ENCODE measurements at places on chromosomes 6 and 20. TPM values are rescaled to one million over a fixed set of nuclear protein-coding genes. Genes with fewer than 3 reads are reported as not detected.

DNA sequence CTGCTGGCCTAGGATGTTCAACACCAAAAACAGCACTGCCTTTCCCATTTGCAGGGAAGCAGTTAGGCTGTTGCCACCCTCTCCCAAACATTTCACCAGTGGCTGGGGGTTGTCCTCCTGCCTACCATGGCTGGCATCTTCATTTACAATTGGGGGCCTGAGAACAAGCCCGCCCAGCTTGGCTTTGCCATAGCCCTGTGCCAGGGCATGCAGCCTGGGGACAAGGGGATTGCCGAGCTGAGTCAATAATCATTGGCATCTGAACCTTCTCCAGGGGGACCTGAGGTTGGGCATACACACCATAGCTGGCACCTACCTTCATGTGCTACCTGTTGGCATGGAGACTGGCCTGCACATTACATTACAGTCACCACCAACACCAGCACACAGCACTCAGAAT is 345.1 kb downstream of the KHDRBS2 start:
- H3K27me3 ChIP-seq, result no peaks in the 10 kb centered on the region
- no peaks in the 10 kb centered on the region for H3K4me1 ChIP-seq
- no peak overlapping the region for H3K27ac ChIP-seq

DNA sequence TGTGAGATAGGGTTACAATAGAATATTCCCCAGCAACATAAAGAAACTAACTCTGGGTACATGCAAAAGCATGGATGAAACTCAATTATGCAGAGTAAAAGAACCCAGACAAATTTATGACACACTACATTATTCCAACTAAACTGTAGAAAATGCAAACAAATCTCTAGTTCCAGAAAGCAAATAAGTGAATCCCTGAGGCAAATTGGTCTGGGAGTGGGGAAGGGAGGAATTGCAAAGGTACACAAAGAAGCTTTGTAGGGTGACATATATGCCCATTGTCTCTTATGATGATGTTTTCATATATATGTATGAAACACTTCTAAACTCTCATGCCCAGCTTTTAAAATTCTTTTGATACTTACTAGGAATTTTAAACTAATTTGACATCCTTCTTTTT is 266.0 kb downstream of the CDKAL1 start:
- no peak for DNase-seq
- peaks cover 17% of the 10 kb centered on the region for H3K4me1 ChIP-seq
- no peaks in the 10 kb centered on the region for H3K36me3 ChIP-seq
- H3K4me3 ChIP-seq, result no peak overlapping the region
- no peaks in the 10 kb centered on the region for H3K27me3 ChIP-seq
- H3K27ac ChIP-seq, result no peak overlapping the region

DNA sequence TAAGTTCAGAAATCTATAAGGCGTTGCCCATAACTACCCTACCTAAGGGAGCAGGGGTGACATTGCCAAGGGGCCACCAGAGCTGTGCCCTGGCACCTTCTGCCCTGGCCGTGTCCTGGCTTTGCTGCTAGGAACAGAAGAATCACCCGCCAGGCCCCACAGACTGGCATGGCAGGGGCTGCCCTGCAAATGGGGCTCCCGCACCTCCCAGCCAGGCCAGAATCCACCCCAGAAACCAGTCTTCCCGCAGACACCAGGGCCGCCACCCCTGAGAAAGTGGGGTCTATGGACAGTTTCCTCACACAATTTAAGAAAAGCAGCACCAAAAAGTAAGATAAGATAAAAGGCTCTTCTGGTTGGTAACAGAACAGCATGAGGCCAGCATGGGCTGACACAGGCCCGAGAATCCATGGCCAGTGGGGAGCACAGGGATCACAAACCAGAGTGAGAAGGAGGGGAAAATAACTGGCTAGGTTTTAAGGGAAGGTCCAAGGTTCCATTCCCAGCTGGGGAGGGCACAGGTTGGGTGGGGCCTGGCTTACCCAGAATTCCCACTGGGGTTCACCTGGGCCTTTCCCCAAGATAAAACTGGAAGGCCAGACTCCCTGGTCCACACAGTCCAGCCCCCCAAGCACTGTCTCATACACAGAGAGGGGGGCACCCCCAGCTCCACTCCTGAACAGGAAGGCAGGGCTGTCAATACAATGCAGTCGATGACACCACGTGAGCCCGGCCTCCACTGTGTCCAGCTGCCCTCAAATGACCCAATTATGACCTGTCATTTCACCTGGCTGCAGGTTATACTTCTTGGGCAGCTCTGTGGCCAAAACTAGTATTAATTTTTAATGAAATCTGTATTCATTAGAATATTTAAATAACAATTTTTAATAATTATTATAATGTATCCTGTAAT is 59.4 kb downstream of the PYGB start:
- H3K36me3 ChIP-seq, result peaks cover 10% of the 10 kb centered on the region
- no peak overlapping the region for H3K4me3 ChIP-seq
- H3K27ac ChIP-seq, result peak overlapping the region; percentile 37
- DNase-seq, result no peak
- H3K27me3 ChIP-seq, result peaks cover 2% of the 10 kb centered on the region
- H3K4me1 ChIP-seq, result peaks cover 45% of the 10 kb centered on the region

DNA sequence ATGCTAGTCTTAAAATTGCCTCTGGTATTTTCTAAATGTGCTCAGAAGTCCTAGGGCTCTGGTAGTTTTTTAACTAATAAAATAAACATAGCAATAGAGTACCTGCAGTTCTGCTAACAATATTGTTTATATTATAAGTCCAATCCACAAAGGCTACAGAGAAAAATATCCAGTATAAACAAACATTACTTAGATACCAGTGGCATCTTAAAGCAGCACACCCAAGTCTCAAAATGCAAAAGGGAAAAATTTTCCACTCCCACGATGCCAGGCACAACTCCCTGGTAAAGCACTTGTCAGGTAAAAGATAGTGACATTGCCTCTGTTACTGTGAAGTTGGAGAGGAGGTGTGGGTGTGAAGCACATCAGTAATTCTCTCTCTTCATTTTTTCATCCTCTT is 123.3 kb downstream of the OGFRL1 start:
- peaks cover 2% of the 10 kb centered on the region for H3K27me3 ChIP-seq
- peaks cover 87% of the 10 kb centered on the region for H3K4me1 ChIP-seq
- H3K36me3 ChIP-seq, result peaks cover 65% of the 10 kb centered on the region
- H3K27ac ChIP-seq, result peak overlapping the region; percentile 77
- DNase-seq, result no peak
- peak overlapping the region; percentile 72 for H3K4me3 ChIP-seq

GRCh38 chr6:1099264-1099663 is 212.6 kb upstream of the FOXQ1 start:
- DNase-seq, result no peak
- no peaks in the 10 kb centered on the region for H3K36me3 ChIP-seq
- H3K27ac ChIP-seq, result no peak overlapping the region
- peaks cover 25% of the 10 kb centered on the region for H3K27me3 ChIP-seq
- H3K4me3 ChIP-seq, result no peak overlapping the region
- peaks cover 7% of the 10 kb centered on the region for H3K4me1 ChIP-seq

DNA sequence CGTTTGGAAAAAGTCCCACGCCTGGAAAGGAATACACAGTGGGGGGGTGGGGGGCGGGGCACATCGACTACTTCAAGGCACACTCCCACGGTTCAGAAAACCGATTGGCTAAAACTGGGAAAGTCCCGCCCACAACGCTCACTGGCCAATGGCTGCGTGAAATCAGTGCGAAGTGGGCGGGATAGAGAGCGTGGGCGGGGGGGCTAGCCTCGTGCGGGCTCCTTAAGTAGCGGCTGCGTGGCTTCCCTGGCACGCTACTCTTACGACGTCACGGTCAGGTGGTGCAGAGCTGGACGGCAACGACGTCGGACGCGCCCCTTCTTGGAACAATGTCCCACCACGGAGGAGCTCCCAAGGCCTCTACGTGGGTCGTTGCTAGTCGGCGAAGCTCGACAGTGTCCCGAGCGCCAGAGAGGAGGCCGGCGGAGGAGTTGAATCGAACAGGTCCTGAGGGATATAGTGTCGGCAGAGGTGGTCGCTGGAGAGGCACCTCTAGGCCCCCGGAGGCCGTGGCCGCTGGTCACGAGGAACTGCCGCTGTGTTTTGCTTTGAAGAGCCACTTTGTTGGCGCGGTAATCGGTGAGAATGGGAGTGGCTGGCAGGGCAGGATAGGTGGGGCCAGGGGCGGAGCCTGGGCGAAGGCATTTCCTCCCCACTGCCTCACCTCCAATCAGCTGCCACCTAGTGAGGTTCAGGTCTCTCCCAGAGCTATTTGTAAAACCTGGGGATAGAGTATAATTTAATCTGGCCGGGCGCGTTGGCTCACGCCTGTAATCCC is at the start of gene DDX43:
Gene DDX43 (plus strand): TSS at position 252 of the 778 bp plus-strand sequence. CDS start 78 bp downstream, at position 330.
- DNase-seq, result no peak
- H3K36me3 ChIP-seq, result no peaks in the 10 kb centered on the region
- H3K27me3 ChIP-seq, result no peaks in the 10 kb centered on the region

GRCh38 chr20:5977223-5977622 is 26.8 kb downstream of the MCM8 start:
- DNase-seq, result no peak
- H3K27me3 ChIP-seq, result no peaks in the 10 kb centered on the region
- H3K4me3 ChIP-seq, result no peak overlapping the region
- H3K4me1 ChIP-seq, result 0 out of 2 replicates have a peak, but pooled peaks cover 5% of the 10 kb centered on the region

DNA sequence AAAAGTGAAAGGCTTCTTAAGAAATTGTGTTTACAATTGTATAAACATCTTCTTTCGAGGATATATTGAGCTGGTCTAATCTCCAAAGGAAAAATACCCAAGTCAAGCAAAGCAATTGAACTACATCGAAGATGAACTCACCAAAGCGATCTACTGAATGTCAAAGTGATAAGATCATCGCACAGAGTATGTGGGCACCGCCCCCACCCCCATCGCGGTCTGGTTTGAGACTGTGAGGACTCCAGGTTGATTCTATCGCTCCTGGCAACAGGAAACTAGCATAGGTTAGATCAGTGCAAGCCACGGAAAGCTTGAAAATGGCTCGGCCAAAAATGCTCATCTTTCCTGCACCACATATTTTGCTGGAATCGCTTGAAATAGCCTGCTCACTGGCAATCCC is 133.2 kb upstream of the RPS6KA2 start:
- no peak for DNase-seq
- peaks cover 23% of the 10 kb centered on the region for H3K27me3 ChIP-seq
- no peak overlapping the region for H3K4me3 ChIP-seq
- H3K36me3 ChIP-seq, result no peaks in the 10 kb centered on the region
- H3K4me1 ChIP-seq, result peaks cover 10% of the 10 kb centered on the region
- no peak overlapping the region for H3K27ac ChIP-seq

GRCh38 chr20:41095110-41095969 is 42.0 kb upstream of the PLCG1 start:
- H3K36me3 ChIP-seq, result peaks cover 44% of the 10 kb centered on the region
- H3K27me3 ChIP-seq, result no peaks in the 10 kb centered on the region
- DNase-seq, result peak; percentile 43
- H3K4me1 ChIP-seq, result peaks cover 26% of the 10 kb centered on the region
- H3K27ac ChIP-seq, result peak overlapping the region; percentile 23
- no peak overlapping the region for H3K4me3 ChIP-seq

The KCNB1 gene
- total RNA-seq, result 0.31 TPM

DNA sequence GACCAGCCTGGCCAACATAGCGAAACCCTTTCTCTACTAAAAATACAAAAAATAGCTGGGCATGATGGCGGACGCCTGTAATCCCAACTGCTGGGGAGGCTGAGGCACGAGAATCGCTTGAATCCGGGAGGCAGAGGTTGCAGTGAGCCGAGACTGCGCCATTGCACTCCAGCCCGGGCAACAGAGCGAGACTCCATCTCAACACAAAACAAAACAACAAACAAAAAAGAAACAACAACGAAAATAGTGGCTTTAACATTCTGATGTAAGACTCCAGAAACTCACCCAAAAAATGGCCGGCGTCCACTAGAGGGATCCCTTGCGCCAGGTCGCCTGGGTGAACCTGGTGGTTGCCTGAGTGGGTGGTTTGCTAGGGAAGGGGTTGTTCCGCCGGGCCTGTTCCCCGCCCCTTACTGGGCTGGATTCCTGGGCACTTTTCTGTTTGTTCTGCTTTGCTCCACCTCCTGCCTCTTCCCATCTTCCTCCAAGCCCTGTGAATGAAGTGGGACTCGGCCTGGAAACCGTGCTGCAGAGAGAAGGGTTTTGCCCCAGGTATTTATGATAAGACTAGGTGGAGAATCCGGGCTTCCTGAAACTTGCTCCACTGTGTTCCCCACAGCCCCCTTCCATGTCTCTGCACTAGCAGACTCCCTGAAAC is 1.5 kb downstream of the PABPC1L start:
- DNase-seq, result peak; percentile 24
- H3K27ac ChIP-seq, result no peak overlapping the region
- peaks cover 16% of the 10 kb centered on the region for H3K4me1 ChIP-seq
- peaks cover 24% of the 10 kb centered on the region for H3K36me3 ChIP-seq
- H3K4me3 ChIP-seq, result peak overlapping the region; percentile 75

- H3K36me3 ChIP-seq, result no peaks in the 10 kb centered on the region
- no peak overlapping the region for H3K27ac ChIP-seq
- no peaks in the 10 kb centered on the region for H3K4me1 ChIP-seq
These were observed 165.6 kb downstream of the PDE10A start for GRCh38 chr6:165497472-165497871.

The MAFB gene
- total RNA-seq, result not detected

DNA sequence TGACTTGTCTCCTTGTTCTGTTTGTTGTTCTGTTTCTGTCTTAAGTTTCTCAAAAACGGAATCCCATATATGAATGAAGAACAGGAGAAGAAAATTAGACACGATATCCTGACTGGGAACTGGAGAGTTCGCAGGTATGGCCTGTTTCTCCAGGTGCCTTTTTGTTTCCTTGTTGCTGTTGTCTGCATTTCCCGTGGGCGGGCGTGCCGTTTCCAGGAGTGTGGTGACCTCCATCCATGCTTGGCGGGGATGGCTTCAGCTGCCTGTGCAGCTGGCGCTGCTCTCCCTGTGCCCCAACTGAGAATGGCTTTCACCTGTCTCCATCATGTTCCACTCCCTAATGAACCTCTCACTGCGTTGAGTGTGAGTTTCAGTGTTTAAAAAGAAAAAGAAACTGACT is 4.4 kb downstream of the PNLDC1 start:
- DNase-seq, result no peak
- no peaks in the 10 kb centered on the region for H3K4me1 ChIP-seq
- no peaks in the 10 kb centered on the region for H3K27me3 ChIP-seq
- H3K36me3 ChIP-seq, result no peaks in the 10 kb centered on the region
- H3K4me3 ChIP-seq, result no peak overlapping the region
- H3K27ac ChIP-seq, result no peak overlapping the region

The C20orf204 gene
- 0.57 TPM for total RNA-seq

- H3K4me1 ChIP-seq, result peaks cover 16% of the 10 kb centered on the region
- H3K27ac ChIP-seq, result no peak overlapping the region
- no peaks in the 10 kb centered on the region for H3K36me3 ChIP-seq
- H3K4me3 ChIP-seq, result no peak overlapping the region
These were observed 63.1 kb downstream of the SLX4IP start for GRCh38 chr20:10498200-10498599.

DNA sequence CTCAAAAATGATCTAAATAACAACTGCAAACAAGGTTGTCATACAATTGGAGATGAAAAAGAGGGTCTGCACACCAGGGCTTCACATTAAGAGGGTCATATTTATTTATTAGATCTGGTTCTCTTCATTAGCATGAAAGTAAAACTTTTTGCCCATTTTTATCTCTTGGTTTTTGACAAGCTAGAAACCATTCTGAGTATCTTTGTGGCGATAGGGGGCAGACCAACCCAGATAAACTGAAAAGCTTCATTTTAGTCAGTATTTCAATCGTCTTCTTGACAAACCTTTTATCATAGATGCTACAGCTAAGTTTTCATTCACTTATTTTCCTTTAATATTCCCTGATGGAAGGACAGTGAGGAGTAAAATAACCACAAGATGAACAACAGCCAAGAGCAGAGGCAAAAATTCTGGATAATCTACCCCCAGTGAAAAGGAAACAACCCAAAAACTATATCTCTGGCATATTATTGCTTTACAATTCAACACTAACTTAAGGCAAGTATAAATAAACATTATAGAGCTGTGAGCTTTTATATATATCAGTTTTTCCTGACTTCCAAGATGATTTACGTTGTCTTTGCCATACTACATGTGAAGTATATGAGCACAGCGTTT is 45.2 kb downstream of the THEMIS start:
- H3K36me3 ChIP-seq, result no peaks in the 10 kb centered on the region
- DNase-seq, result no peak
- H3K27ac ChIP-seq, result no peak overlapping the region
- peaks cover 52% of the 10 kb centered on the region for H3K4me1 ChIP-seq

The C6orf15 gene
- total RNA-seq, result not detected
